ENCODE measurements at places on chromosomes 5 and 9.

DNA sequence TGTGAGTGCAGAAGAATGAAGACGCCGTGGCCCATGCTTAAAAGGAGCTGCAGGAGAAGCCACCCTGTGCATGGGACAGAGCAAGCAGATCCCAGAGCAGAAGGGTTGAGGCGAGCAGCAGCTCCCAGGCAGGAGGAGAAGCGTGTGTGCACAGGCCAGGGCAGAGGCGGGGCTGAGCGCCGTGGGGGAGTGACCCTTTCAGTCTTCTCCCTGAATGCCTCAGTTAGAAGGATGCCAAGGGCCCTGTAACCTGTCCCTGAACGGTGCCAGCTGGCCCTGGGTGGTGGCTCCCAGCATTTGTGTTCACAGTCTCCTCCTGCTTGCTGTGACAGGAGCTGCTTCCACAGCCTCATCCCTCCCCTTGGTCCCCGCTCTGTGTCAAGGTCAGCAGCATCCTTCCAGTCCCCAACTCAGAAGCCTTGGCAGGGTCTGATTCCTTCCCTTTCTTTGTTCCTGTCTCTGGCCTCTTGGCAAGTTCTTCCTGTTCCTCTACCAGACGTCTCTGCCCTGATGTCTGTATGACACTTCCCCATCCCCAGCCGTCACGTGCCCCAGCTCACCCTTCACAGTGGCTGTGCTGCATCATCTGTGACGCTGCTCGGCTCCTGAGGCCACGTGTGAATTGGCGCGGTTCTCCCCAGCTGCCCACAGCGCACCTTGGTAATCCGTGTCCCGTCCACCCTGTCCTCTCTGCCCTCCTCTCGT is 5.2 kb downstream of the EXOC3 start:
- no peak for DNase-seq

DNA sequence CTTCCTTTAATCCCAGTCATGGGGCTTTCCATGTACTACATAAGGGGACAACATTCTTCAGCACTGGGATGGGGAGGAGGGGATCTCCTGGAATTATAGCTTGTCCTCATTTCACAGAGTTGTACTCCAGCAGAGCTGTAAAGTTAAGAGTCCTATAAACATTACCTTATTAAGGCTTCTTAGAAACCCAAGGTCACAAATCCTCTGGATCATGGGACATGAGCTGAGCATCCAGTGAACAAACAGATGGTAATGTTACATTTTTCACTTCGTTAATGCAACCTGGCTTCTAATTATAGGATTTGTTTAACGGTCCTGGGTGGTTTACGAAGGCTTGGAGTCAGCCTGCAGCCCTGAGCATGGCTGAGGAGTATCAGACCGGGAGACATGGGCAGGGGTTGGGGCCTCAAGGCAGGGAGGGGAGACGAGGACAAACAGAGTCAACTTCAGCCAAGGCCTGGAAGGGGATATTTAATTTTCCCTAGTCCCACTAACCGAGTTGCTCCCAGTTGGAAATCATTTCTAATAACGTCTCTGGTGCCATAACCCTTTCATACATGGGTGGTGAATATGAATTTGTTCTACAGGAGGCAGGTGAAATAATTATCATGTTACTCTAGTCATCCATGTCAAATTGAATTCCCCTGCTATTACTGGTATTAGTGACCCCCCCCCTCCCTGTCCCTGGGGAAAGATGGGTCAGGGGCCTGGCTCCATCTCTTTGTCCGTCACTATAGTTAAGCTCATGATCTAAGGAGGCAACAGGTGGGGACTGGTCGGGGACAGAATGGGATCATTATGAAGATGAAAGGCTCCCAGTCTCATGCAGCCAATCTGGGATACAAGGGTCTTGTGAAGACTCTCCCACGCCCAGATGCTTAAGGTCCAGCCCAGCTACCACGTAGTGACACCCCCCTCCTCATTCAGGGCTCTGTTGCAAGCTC is 10.7 kb upstream of the IL17B start:
- no peak for DNase-seq

DNA sequence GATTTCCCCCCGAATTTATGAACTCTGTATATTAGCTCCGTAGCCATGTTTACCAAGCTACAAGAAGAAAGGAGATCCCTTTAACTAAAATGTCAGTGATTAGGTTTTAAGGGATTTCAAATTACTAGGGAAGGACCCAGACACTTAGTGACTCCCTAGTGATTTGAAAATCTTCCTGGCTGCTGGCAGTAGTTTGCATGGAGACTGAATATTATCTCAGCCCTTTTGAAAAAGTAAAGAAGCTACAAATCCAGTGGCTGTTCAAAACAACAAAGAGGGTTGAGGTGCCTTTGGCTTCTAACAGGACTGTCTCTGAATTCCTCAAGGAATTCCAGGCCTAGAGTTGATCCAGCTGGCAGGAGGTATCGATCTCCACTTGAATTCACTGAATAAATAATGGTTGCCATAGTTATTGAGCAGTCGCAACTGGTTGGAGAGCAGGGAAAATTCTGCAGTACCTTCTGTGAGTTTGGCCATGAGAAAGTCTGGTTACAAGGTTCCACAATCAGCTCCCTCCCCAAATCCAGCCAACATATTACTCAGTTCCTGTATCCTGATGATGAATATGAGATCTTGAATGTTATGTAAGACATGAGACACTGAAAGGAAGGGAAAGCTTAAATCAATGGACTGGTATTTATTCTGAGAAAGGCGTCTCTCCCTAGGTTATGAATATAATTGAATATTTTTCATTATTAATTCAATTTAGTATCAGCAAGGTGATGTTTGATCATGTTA is 37.7 kb downstream of the NR4A3 start:
- no peak for DNase-seq

- DNase-seq: no peak
Measured at GRCh38 chr9:101434998-101435397, 576 bp downstream of the ALDOB start.

DNA sequence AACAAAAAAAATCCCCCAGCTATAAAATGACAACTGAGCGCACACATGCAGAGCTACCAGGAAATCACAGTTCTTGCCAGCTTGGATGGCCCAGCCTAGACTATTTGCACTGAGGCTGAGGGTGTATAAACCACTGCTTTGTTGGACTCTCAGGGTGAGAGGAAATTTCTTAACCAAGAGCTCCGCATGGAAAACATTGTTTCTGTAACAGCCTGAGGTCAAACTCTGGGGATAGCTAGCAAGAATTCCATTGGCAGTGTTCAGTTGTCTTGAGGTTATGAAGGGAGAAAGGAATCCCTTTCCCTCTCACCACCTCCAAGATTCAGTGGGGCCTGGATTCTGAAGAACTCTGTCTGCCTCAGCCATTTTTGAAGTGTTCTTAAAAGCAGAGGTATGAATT is 360.0 kb downstream of the OSTF1 start:
- DNase-seq: no peak

DNA sequence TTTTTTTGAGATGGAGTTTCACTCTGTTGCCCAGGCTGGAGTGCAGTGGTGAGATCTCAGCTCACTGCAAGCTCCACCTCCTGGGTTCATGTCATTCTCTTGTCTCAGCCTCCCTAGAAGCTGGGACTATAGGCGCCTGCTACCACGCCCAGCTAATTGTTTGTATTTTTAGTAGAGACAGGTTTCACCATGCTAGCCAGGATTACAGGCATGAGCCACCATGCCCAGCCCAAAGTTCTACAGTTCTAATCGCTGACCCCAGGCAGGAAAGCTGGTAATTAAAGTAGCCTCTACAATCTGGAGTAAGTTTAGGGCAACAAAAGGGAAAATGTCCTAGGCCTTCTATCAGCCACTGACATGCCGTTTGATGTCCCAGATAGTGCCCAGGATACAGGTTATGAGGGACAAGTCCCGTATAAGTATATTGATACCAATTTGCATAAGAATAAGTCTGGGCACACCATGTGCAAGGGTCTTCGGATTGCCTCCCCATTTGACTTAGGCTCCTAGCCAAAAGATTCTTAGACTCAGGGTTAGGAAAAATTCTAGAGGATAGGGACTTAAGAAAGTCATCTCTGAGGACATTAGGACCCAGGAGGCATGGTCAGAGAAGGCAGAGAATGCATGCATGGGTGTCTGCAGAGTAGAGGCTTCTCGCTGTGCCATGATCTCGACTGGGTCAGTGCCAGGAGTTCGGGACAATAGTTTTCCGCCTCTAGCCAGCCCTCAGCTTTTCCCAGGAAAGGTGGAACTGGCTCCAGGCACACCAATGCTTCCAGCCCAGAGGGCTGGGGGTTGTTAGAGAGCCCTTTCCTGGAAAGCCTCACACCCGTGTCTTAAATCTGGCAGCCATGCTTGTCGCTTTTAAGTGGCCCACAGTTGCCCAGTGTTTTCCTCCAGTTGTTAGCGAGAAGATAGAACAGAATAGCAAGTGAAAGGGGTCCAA is 1111.1 kb downstream of the TAF11L14 start:
- no peak for DNase-seq

- DNase-seq: no peak
Measured at GRCh38 chr5:76855961-76856360, 6.1 kb downstream of the S100Z start.

GRCh38 chr9:30915451-30915850 is 1469.0 kb upstream of the ACO1 start:
- no peak for DNase-seq

DNA sequence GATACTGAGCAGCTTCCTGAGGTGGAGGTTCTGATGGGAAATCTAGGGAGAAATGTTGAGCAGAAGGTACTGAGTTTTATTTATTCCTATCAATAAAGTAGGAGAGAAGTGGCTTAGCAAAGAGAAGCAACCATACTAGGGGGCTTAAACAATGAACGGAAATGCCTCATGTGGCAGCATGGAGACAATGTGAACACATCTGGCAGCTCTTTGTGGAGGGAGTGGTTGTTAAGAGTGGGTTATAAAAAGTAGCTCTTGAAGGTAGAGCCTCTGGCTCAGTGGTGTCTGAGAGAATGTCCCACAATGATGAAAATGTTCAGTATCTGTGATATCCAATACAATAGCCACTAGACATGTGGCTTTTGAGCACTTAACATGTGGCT is 52.7 kb upstream of the EQTN start:
- DNase-seq: no peak

GRCh38 chr5:176912115-176912514 is 13.0 kb upstream of the HK3 start:
- DNase-seq: no peak

GRCh38 chr9:99867968-99868367 is 38.5 kb upstream of the STX17 start:
- no peak for DNase-seq

DNA sequence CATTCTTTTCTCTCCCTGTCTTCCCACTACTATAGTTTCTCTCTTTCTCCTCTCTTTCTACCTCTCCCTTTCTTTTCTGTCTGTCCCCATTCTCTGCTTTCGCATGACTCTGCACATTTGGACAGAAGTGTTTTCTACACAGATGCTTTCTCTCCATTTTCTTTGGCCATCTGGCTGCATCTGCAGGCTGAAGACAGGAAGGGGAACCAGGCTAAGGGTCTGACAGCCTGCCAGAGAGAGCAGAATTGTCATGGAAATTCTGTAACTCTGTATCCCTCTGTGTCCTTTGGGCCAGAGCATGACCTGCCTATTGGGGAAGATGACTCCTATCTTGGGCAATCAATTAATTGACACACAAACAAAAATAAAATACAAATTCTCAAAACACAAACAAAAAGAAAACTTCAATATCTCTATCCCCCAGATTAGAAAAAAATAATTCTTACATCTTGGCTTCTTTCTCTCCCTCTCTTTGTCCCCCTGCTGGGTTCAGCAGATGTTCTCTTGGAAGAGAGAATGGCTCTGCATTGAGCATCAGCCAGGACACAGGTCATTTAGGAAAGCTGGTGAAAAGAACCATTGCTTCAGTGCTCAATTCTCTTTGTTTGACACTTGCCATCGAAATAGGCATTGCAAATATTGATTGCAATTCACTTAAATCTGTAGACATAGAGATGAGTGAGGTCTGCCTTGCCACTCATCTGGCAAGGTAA is 415.9 kb upstream of the KLF4 start:
- DNase-seq: no peak

- DNase-seq: no peak
Measured at GRCh38 chr5:98750693-98751092, 22.8 kb upstream of the RGMB start.

- DNase-seq: no peak
Measured at GRCh38 chr5:139091439-139092156, 106.6 kb downstream of the SIL1 start.

DNA sequence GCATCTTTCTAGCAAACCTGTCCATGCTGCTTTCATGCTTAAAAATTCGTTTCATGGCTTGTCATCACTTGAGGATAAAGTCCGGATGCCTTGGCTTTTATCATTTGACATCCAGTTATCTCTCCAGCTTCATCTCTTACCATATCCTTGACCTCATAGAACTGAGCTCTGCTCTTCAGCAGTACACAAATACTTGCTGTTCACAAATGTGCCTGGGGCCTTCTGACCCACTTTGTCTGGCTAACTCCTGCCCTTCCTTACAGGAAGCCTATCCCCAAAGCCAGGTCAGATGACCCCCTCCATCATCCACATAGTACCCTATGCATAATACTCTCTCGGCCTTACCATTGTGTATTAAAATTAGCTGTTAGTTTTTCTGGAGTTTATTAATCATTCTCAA is 249.1 kb downstream of the SAXO1 start:
- DNase-seq: no peak

- DNase-seq: peak; percentile 28
Measured at GRCh38 chr9:136587145-136587943, 41.5 kb upstream of the NOTCH1 start.

DNA sequence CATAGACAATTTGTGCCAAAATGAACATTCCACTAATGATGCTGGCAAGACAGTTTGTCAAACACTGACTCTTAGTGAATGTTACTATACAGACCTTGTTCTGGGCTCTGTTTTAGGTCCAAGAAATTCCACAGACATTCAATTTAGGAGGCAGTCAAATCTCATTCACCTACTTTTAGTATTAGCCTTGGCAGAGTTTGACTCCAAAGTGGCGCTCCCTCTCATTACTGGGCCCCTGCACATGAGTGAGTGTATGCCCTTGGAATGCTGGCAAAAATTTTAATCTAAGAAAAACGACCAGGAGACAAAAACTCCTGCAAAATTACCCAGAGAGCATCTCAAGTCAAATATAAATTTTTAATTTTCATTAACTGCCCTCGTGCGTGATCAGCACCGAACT is 94.9 kb upstream of the SLC27A6 start:
- no peak for DNase-seq

Data from fibroblast of skin of left biceps (primary cell).